ENCODE measurements at places on chromosomes 7 and 10.

DNA sequence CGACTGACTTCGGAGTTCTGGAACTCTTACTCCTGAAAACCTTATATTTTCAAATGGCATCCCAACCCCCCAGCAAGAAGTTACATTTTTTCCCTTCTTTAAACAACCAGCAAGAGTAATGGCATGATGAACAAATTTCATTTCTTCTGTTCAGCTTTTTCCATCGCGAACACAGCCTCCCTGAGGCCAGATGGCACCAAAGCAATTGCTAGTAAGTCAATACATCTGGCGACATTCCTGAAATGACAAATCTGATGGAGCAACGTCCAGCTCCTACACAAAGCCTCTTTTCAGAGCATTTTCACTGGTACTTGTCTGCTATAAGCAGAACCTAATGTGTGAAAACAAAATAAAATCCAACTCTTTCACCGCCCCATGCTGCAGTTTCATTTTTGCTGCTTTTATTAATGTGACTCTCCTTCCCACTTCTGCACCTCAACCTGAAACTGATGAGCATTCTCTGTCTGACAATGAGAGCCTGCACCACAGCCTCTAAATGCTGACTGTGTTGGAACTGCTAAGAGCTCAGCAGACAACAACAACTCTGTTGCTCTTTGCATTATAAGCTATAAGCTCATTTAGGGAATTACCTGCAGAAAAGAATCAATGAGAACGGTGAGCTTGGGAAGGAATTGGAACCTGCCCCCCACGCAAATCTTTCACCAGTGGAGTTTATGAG, 229.8 kb downstream of the FGFR2 start:
- DNase-seq, result peak; percentile 42

DNA sequence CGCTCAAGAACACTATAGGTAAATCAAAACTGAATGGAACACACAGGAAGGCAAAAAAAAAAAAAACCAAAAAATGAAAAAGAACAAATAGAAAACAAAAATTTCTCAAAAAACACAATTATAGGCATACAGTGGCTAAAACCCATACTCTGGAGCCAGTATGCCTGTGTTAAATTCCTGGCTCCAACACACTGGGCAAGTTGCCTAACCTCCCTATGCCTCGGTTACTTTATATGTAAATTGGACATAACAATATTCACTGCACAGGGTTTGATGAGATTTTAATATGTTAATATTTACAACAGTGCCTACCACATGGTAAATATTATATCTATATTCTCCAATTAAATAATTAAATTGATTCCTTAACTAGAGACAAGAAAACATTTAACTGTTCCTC, 217.1 kb downstream of the HTR7 start:
- DNase-seq, result no peak

GRCh38 chr10:59708816-59709394, 745 bp downstream of the SLC16A9 start:
- peak; percentile 68 for DNase-seq

DNA sequence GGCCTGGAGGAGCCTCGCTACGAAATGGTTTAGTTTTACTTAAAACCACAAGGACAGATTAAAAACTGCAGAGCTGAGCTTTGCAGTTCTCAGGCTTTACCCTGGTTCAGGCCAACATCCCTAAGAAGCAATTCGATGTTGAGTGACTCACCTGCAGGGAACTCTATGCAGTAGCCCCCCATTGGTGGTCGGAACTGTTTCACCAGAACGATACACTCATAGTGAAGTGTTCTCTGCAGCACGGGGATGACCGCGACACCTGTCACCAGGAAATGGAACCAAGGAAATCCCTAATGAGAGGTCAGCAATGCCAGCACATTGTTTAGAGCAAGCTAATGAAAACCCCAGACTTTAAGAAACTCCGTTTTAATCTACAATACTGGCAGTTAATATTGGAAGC, 18.0 kb downstream of the NUDT5 start:
- DNase-seq, result no peak

GRCh38 chr10:128571745-128572144, 445.5 kb upstream of the MKI67 start:
- peak; percentile 19 for DNase-seq

DNA sequence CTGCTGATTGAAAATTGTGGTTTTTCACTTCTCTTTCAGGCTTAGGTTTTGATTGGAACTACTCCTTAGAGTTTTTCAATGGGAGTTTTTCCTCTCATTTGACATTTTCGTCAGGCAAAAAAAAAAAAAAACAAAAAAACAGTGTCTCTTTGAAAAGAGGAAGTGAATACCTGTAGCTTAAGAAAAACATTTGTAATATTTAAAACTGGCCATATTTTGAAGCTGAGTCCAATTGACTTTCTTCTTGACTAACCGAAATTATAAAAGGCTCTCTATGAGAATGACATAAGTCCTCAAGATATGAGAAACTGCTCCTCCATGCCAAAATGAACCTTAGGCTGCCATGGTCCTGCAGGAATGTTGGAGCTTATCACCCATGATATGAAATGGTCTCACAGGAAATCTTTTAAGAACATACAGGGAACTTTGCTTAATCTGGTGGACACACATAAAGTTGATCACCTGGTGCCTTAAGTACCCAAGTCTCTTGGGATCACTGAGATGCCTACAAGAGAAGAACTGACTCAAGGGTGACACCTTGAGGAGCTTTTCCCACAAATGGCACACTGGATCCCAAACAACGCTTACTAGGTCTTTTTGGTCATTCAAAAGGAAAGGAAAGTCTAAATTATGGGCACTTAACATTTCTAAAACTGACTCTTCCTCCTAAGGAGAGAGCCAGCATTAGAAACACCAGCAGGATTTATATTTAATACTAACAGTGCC, 263.4 kb downstream of the CDC14C start:
- DNase-seq, result no peak

DNA sequence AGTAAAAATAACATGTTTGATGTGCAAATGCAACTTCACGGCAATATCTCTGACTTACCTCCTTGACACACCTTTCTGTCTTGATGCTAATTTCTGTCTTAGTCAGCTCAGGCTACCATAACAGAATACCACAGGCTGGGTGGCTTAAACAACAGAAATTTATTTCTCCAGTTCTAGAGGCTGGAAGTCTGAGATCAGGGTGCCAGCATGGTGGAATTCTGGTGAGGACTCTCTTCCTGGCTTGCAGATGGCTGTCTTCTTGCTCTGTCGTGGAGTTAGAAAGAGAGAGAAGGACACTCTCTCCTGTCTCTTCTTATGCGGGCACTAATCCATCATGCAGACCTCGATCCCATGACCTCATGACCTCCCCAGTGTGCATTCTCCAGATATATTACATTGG, 134.9 kb downstream of the VTI1A start:
- DNase-seq, result no peak

DNA sequence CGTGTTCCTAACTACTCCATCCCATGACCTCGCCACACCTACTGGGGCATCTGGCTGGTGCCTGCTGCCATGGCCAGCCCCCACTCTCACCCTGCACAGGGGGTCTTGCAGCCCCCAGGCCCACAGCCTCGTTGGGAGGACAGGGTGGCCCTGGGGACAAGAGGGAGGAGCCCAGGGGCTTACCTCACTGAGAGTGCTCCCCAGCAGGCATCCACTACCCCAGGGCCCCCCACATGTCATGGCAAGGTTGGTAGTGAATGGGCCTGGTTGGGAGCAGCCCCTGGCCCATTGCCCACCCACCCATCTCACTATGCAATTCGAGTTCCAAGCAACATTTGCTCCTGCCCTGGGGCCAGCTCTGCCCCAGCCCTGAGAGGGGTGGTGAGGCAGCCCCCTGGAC, 24.0 kb upstream of the AMZ1 start:
- DNase-seq, result no peak

GRCh38 chr7:1401011-1401410, 58.3 kb downstream of the MICALL2 start:
- DNase-seq, result no peak

DNA sequence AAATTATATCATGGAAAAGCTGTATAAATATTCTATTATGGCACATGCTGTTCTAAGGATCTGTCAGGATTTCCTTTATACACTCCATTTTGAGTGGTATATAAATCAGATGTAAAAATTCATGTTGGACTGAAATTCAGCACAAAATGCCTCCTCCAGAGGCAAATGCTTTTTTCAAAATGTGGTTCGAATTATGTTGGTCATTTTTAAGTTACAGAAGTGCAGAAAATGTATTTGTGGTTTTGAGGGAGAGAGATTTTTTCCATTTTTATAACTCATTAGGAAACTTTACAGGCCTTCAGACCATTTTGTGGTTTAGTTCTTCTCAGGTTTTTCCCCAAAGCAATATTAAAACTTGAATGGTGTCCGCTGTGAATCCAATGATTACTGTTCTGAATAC, 2.9 kb downstream of the PPP1R3A start:
- peak; percentile 5 for DNase-seq

GRCh38 chr10:123556049-123556448, 110.1 kb upstream of the GPR26 start:
- DNase-seq, result no peak

DNA sequence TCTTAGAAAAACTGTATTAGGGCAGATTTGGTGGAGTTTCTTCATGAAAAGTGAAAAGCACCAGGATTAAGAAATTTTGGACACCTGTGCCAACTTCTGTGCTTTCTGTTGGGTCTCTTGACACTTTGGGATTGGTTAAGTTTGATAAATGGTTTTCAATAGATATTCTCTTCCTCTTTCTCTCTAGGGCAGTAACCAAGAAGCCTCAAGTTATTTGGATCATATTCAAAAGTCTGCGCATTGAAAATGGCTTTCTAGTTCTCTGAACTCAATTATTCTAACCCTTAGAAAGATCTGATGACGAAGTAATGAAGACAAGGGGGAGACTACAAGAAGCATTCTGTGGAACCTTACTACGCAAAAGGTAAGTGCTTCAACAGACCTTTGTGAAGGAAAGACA, 144.0 kb upstream of the CCDC6 start:
- DNase-seq, result no peak

GRCh38 chr10:105868935-105869334, 1227.8 kb downstream of the SORCS3 start:
- DNase-seq, result no peak

DNA sequence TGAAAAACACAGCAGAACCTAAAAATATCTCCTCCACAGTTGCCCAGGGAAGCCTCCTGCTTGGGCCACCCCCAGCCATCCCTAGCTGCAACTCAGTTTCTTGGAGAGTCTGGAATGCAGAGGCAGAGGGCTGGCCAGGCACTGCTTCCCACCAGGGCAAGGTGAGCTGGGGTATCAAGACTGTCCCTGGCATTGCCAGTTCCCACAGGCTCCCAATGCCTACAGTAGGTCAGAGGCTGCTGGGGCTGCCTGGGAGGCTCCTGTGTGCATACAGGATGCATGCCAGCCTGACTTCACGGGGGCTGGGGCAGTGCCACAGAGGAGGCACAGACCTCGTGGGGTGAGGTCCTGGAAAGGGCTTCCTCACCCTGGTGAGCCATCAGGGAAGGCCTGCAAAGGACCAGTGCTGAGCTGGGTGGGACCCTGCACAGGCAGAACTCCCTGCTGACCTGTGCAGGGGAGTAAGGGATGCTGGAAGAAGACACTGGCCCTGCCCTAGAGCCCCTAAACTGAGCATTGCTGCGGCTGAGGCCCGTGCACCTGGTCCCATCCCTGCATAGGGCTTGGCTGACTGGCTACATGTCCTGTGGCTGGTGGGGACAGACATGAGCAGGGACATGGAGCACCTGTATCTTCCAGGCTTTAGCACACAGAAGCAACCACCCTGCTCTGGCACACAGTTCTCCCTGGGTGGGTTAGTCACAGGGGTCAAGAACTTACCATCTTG, 121.9 kb upstream of the RET start:
- DNase-seq, result no peak

DNA sequence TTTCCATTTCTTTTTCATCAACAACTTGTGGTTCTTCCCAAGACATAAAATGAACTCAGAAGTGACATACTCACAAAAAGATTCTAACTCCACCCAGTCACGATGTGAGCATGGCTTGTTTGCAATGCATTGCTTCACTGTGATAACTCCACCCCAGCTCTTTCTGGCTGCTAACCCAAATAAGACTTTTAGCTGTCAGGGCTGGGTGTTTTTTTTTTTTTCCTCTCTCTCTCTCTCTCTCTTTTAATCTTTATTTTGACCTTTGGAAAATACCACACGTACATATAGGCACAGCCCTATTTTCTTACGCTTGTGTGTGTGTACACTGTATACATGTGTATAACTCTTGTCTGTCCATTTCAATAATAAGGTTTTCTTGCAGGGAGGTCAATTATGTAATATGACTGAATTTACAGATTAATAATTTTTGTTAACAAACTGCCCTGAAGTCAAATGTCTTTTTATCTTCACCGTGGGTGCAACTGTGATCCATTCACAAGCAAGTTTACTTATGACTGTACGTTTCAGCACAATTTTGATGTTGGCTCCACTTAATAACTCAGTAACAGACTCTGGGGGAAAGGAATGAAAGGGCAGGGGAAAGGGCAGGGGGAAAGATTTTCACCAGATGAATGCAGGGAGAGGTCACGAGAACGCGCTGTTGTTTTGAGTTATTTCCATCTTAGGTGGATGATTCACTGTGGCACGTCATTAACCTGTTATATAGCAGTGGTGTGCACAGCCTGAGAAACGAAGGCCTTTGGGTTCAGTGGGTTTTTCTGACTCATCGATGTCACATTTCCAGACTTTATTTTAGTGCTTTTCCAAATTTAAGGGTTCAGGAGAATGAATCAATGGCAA, 49.1 kb downstream of the APBB1IP start:
- peak; percentile 46 for DNase-seq

DNA sequence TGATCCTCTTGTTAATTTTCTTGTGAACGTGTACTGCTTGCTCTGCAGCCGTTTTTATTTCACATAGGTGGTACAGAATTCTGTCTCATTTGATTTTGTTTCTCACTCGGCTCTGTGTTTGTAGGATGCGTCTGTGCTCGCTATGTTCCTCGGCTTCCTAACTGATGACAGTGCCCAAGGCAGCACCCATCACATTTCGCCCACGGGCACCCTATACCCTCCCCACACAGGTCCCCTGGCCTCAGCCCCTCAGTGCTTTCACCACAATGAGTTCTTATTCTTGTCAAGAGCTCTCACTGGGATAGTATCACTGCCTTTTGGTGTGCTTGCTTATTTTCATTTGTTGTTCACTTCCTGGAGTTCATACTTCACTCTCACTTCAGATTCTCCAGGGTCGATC, 28.1 kb downstream of the UCMA start:
- no peak for DNase-seq

DNA sequence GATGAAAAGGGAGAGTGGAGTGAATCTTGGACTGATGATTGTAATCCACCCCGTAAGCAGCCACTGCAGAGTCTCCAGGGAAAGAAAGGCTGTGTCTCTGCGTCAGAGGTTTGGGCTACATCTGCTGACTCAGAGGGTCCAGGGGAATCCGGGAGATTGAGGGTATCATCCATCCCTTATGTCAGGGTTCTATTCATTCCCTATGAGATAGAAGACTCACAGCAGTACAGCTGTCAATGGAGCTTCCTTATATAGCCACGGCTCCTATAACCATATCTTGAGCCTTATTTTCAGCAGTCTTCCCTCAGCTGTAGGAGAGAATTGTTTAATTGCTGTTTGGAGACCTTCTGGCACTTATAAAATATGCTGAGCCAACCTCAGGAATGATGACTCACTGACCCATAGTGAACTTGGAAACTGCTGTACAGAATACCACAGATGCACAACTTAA, 558.2 kb upstream of the PFKP start:
- DNase-seq, result no peak

- DNase-seq, result no peak
Measured at GRCh38 chr7:155804431-155804831, 7.8 kb downstream of the SHH start.

All from eye (tissue), 1 donor.